ENCODE measurements at places on chromosomes 7 and 10.

- peaks cover 22% of the 10 kb centered on the region for H3K27me3 ChIP-seq
- H3K4me1 ChIP-seq: peaks cover 25% of the 10 kb centered on the region
- H3K27ac ChIP-seq: no peak overlapping the region
These were observed 1.9 kb upstream of the OTUD1 start for GRCh38 chr10:23436983-23437382.

GRCh38 chr10:5563991-5564536 lies 39.3 kb downstream of the CALML3 start:
- DNase-seq: no peak
- peak overlapping the region; percentile 91 for H3K27ac ChIP-seq
- peaks cover 73% of the 10 kb centered on the region for H3K4me1 ChIP-seq
- H3K4me3 ChIP-seq: peak overlapping the region; percentile 44

GRCh38 chr7:10284001-10284400 lies 689.7 kb upstream of the PHF14 start:
- no peaks in the 10 kb centered on the region for H3K36me3 ChIP-seq
- no peaks in the 10 kb centered on the region for H3K4me1 ChIP-seq
- no peak for DNase-seq
- no peaks in the 10 kb centered on the region for H3K27me3 ChIP-seq
- no peak overlapping the region for H3K4me3 ChIP-seq

DNA sequence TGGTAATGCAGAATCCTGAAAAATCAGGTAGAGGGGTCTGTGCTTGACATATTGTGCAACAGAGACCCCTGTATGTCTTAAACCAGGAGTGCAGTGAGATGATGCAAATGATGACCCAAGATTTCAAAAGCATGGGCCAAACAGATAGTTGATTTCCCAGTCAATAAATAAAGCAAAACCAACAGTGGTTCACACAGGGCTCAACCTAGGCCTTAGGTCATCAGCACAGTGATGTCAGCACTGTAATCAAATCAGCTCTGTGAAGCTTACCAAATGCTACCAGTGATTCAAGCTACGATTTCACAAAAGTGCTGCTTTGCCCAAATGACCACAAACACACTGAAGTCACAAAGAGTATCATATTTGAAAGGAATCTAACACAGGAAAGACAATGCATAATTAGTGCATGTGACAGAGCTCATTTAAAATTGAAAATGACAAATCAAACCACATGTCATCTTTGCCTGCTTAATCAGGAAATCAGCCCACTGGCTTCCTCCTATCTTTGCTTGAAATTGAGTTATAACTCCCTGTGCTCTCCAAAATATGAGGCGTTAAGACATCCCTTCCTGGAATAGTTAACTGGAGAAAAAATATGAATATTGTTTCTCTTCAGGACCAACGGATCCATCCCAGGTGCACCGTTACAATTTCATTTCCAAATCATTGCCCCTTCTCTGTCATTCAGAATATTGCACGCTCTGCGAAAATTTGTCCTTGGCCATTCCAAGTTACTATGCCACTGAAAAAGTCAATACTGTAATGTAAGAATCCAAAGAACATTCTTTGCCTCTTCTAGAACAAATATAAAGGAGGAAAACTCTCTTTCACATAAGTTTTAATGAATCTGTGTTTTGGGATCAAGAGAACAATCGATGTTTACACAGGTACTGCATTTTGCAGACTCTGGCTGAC lies 41.9 kb upstream of the ASL start:
- H3K27me3 ChIP-seq: peaks cover 23% of the 10 kb centered on the region
- H3K4me1 ChIP-seq: no peaks in the 10 kb centered on the region
- H3K4me3 ChIP-seq: no peak overlapping the region
- no peak overlapping the region for H3K27ac ChIP-seq
- DNase-seq: no peak
- H3K36me3 ChIP-seq: no peaks in the 10 kb centered on the region

DNA sequence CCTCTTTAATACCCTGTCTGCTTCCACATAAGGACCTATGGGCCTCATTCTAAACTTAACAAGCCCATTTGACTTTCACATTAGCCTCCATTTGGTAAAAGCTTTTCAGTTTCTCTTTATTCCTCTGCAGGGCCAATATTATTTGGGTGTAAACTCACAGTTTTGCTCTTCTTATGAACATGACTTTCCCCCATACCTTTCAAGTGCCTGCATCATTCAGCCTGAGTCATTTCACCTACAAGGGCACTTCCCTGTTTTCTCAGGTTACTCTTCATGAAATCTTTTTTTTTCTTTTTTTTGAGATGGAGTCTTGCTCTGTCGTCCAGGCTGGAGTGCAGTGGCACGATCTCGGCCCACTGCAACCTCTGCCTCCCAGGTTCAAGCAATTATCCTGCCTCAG lies 1258.1 kb upstream of the CELF2 start:
- no peak overlapping the region for H3K27ac ChIP-seq
- no peaks in the 10 kb centered on the region for H3K36me3 ChIP-seq
- no peak for DNase-seq
- no peak overlapping the region for H3K4me3 ChIP-seq

- H3K36me3 ChIP-seq: no peaks in the 10 kb centered on the region
- DNase-seq: peak; percentile 77
- H3K4me3 ChIP-seq: no peak overlapping the region
- H3K27me3 ChIP-seq: peaks cover 5% of the 10 kb centered on the region
- no peaks in the 10 kb centered on the region for H3K4me1 ChIP-seq
These were observed 84.0 kb downstream of the ANLN start for GRCh38 chr7:36473454-36474282.

DNA sequence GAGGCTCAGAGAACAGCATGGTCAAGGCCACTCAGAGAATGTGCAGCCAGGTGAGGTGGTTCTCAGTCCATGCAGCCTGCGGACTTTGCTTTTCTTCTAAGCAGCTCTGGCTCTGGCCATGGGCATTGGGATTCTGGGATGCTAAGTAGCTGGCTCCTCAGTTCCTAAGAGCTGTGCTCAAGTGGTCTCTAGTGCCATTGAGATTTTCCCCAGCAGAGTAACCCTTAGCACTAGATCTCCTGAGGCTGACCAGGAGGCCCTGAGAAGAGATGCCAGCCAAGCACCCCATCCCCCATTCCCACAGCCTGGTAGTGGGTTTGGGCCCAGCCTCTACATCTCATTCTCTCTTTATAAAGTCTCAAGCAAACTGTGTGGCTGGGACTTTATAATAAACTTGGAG lies 77.1 kb downstream of the KCNMA1 start:
- H3K36me3 ChIP-seq: no peaks in the 10 kb centered on the region
- no peak overlapping the region for H3K4me3 ChIP-seq
- H3K4me1 ChIP-seq: peaks cover 31% of the 10 kb centered on the region
- peaks cover 3% of the 10 kb centered on the region for H3K27me3 ChIP-seq
- H3K27ac ChIP-seq: no peak overlapping the region
- DNase-seq: no peak

DNA sequence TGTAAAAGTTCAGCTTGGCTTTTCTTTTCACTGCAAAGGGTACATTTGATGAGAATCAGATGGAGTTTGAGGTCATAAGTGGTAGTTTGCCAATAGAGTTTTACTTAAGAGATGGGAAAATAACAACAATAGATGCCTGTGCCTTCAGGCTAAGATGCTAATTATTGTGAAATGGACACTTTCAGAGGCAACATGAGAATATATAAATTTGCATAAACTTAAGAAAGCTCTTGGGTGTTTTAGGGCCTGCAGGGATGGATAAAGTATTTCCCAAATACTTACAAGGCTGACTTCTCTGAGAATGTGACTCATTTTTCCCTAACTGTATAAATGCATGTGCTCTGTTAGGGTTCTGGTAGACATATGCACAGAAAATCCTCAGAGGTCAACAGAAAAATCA lies 200.3 kb upstream of the SVIL start:
- peaks cover 15% of the 10 kb centered on the region for H3K27me3 ChIP-seq
- H3K27ac ChIP-seq: no peak overlapping the region
- H3K4me1 ChIP-seq: peaks cover 12% of the 10 kb centered on the region
- H3K4me3 ChIP-seq: no peak overlapping the region

GRCh38 chr7:156650042-156650441 lies 9.5 kb downstream of the RNF32 start:
- peak; percentile 39 for DNase-seq
- H3K27ac ChIP-seq: no peak overlapping the region
- H3K4me3 ChIP-seq: no peak overlapping the region

DNA sequence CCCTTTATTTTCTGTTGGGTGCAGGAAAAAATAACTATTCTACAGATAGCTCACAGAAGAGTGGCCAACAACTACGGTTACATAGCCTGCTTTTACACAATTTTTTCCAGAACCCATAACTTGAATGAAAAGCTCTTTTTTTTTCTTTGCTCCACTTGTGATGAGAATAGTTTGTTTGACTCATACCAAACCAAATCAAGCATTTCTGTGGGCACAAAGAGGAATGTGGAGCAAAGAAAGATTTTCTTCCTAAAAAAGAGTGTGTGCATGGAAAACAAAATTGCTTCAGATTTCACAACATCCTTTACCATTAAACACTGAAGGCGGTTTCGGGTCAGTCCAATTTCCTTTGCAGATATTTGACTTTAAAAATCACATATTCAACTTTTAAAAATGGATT lies 54.8 kb upstream of the RAB11FIP2 start:
- H3K4me3 ChIP-seq: no peak overlapping the region
- DNase-seq: no peak
- H3K36me3 ChIP-seq: peaks cover 3% of the 10 kb centered on the region
- no peaks in the 10 kb centered on the region for H3K4me1 ChIP-seq
- H3K27me3 ChIP-seq: peaks cover 7% of the 10 kb centered on the region
- no peak overlapping the region for H3K27ac ChIP-seq

DNA sequence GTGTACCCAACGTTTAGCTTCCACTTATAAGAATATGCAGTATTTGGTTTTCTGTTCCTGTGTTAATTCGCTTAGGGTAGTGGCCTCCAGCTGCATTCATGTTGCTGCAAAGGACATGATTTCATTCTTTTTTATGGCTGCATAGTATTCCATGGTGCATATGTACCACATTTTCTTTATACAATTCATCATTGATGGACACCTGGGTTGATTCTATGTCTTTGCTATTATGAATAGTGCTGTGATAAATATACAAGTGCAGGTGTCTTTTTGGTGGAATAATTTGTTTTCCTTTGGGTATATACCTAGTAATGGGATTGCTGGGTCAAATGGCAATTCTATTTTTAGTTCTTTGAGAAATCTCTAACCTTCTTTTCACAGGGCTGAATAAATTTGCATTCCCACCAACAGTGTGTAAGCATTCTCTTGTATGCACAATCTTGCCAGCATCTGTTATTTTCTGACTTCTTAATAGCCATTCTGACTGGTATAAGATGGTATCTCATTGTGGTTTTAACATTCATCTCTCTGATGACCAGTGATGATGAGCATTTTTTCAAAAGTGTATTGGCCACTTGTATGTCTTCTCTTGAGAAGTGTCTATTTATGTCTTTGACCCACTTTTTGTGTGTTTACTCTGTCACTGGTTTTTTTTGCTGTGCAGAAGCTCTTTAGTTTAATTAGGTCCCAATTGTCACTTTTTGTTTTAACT lies 72.5 kb upstream of the CC2D2B start:
- H3K4me3 ChIP-seq: no peak overlapping the region
- DNase-seq: no peak
- H3K4me1 ChIP-seq: no peaks in the 10 kb centered on the region
- peaks cover 8% of the 10 kb centered on the region for H3K27me3 ChIP-seq
- H3K36me3 ChIP-seq: no peaks in the 10 kb centered on the region
- H3K27ac ChIP-seq: no peak overlapping the region

- DNase-seq: no peak
- H3K4me3 ChIP-seq: no peak overlapping the region
These were observed 137.0 kb downstream of the ADCY1 start for GRCh38 chr7:45711161-45711490.

DNA sequence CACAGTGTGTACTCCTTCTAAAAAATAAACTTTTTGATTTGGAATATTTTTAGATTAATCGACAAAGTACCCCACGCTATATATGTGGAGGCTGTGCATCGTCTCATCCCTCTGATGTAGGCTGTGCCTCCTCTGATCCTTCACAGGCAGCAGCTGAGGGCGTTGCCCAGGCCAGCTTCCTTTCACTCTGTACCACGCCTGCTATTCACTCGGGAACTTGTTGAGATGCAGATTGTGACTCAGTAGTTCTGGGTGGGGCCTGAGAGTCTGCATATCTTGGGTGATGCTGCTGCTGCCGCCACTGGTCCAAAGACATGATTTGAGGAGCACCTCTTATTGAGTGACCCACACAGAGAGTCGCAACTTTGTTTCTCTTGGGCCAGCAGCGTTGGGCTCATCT lies 7.9 kb upstream of the C10orf120 start:
- H3K27me3 ChIP-seq: peaks cover 14% of the 10 kb centered on the region
- no peak overlapping the region for H3K27ac ChIP-seq
- H3K4me1 ChIP-seq: no peaks in the 10 kb centered on the region
- no peak overlapping the region for H3K4me3 ChIP-seq

DNA sequence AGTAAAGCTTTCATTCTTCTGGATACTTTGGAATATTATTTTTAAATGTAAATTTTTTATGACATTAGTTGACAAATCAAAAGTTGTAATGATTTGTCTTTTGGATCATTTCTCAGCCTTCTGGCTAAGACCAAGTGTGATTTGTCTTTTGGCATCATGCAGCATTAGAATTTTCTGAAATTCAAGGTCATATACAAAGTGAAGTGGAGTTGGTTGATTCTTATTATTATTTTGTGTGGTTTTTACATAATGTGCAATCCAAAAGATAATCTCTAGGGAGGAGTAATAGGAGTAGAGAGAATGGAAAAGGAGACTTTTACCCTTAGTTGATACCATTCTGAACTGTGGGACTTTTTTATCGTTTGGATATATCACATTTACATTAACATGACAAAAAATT lies 24.2 kb upstream of the SEPTIN7 start:
- no peaks in the 10 kb centered on the region for H3K4me1 ChIP-seq
- no peaks in the 10 kb centered on the region for H3K36me3 ChIP-seq
- peaks cover 2% of the 10 kb centered on the region for H3K27me3 ChIP-seq
- H3K27ac ChIP-seq: no peak overlapping the region
- no peak for DNase-seq

- H3K4me1 ChIP-seq: no peaks in the 10 kb centered on the region
- H3K4me3 ChIP-seq: no peak overlapping the region
These were observed 18.5 kb downstream of the MYH16 start for GRCh38 chr7:99290980-99291607.

- H3K27me3 ChIP-seq: peaks cover 4% of the 10 kb centered on the region
- H3K36me3 ChIP-seq: peaks cover 62% of the 10 kb centered on the region
- DNase-seq: peak; percentile 81
These were observed 12.9 kb upstream of the HOXA2 start for GRCh38 chr7:27115221-27116026.

DNA sequence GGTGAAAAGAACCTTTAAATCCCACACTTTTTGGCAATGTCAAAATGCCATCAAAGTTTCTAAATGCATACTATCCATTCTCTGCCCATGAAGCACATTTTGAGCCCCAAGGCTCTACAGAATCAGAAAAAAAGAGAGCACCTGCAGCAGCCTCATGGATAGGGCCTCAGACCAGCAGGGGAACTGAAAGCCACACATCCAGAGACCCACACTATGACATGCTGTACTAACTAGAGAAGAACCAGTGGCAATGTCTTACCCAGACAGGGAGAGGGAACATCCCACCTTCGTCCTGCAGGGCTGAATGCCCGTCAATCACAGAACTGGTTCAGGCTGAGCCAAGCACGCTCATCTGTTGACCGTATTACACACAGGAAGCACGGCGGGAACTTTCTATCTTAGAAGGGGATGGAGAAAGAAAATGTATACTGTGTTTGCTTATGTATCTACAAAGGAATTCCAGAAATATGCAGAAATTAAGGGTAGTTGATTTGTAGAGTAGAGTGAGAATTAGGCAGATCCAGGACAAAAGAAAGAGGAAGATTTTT lies 237.2 kb downstream of the GLI3 start:
- no peak overlapping the region for H3K4me3 ChIP-seq
- DNase-seq: no peak
- peaks cover 43% of the 10 kb centered on the region for H3K4me1 ChIP-seq
- H3K27me3 ChIP-seq: peaks cover 3% of the 10 kb centered on the region
- peak overlapping the region; percentile 68 for H3K27ac ChIP-seq

All from nephron progenitor cell (in vitro differentiated cells).